ENCODE measurements at places on chromosomes 2 and 18. TPM values are rescaled to one million over a fixed set of nuclear protein-coding genes. Genes with fewer than 3 reads are reported as not detected.

GRCh38 chr2:74877781-74878433 is 44.0 kb downstream of the HK2 start:
- DNase-seq, result no peak

GRCh38 chr2:225438248-225438647 is 38.7 kb downstream of the NYAP2 start:
- no peak for DNase-seq

- peak; percentile 4 for DNase-seq
Measured at GRCh38 chr2:156589381-156590079, 153.4 kb downstream of the GPD2 start.

GRCh38 chr18:41875094-41875780 is 79.8 kb upstream of the PIK3C3 start:
- DNase-seq, result no peak

Gene GULP1
- not detected for total RNA-seq

Gene HOXD13
- total RNA-seq, result not detected

- DNase-seq, result no peak
Measured at GRCh38 chr2:167420211-167420610, 531.9 kb downstream of the XIRP2 start.

GRCh38 chr2:73069041-73069854 is 2.3 kb downstream of the SFXN5 start:
- no peak for DNase-seq

Gene CCDC178
- total RNA-seq, result not detected

Gene WDR75
- total RNA-seq, result 59.1 TPM

DNA sequence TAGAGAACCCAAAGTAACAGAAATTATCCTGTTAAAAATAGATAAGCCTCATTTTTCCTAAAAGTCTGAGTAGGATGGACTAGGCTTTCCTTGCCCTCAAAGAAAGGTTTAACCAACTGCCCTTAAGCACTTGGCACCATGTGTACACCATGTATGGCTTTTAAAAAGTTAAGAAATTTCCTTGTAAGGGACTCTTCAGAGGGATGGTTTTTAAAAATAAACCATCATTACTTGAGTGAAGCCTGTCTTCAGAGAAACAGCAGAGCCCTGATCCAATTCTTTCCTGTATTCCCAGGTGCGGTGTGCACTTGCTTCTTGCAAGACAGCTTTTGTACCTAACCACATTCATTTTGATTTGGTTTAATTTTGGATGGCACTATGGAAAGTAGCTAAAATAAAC is 1.1 kb upstream of the NEMP2 start:
- no peak for DNase-seq

GRCh38 chr2:102166189-102166845 is 20.5 kb upstream of the IL1RL2 start:
- no peak for DNase-seq

Gene CERKL
- total RNA-seq, result not detected

DNA sequence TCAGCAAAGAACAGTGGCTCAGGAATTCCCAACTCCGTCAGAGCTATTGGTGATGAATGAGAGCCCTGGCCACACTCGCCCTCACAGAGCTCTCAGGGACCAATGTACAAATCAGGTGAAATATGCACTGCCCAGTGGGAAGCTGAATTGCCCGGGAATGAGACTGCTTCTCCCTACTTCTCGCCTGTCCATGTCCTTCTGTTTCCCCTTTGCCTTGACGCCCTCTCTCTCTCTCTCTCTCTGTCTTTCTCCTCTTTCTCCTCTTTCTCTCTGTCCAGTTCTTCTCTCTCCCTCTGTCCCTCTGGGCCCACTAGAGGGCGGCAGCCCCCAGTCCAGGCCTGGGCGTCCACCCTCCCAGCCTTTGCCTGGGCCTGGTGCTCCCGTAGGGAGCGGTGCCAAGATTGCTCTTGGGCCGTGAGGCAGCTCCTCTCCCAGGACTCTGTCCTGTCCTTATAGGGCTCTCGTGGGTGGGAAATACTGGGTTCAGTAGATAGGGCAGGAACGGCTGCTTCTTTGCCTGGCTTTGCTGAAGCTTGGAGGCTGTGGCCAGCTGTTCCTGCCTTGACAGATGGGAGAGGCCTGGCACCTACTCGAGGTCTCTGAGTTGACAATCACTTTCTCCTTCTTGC is 28.4 kb upstream of the PUM2 start:
- DNase-seq, result no peak

DNA sequence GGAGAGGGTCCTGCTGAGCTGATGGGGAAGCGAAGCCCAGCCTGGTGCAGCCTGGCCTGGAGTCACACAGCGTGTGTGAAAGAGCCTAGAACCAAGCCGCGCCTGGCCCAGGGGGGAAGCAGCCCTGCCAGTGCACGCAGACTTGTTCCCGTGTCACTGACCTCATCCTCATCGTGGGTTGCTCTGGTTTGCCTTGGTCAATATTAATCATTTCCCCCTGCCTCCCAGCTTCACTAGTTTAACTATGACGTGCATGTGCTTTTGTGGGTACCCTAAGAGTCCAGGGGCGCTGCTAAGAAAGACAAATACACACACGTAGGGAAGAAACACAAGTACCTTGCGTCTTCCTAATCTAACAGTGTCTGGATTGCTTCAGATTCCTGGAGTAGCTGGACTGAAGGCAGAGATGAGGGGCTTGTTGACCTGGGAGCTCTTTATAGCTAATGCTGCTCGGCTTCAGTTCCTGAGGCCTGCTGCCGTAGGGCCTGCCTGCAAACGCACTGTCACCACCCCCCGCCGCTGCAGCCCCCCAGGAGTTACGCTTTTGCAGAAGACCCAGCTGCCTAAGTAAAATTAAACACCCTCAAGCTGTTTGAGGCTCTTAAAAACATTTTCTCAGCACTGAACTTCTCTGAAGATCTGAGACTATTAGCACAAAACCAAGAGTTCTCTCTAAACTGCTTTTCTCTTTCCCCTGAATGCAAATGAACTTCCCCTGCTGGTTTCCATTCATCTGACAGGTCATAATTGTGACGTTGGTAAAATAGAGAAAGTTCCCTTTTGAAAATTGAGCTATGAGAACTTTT is 159.2 kb downstream of the FAM210A start:
- DNase-seq, result peak; percentile 60

DNA sequence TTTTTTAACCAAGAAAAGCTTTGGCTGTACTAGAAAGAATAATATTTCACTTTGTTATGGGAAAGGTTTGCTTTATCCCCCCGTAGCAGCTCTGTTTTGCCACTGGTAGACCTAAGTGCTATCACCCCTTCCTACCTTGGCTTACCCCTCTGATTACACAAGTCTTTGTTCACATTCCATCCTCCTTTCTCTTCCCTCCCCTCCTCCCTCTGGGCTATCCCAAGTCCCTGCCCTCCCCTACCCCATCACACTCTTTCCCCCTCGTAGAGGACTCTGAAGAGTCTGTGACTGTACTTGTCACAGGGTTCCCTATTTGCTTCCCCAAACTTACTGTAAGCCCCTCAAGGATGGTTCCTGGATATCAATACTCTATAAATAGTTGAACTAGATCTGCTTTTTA is 152.9 kb upstream of the NOSTRIN start:
- DNase-seq, result no peak

DNA sequence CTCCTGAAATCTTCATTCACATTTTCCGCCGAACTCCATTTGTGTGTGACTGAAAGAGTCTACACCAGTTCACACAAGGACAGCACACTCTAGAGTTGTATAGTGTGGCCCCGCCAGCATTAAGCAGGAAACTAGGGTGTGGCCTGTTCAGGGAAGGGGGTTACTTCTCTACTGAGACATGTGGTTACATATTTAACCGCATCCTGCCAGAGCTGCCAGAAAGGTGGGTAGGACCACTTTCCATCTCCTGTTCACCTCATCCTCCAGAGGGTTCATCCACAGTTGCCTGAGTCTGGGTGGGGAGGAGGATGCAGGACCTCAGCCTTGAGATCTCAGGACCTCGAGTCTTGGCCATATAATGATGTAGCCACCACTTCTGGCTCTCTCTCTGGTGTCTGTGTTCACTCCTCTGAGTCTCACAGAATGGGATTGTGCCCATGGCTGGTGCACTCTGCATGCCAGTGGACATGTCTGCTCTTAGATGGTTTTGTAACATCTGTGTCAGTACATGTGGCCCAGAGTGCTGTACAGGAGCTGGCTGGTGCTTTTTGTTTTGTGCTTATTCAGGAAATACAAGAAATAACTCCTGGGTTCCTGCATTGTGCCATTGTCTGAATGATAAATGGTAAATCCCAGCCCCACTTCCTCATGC is 7.7 kb upstream of the SP140L start:
- DNase-seq, result peak; percentile 67

DNA sequence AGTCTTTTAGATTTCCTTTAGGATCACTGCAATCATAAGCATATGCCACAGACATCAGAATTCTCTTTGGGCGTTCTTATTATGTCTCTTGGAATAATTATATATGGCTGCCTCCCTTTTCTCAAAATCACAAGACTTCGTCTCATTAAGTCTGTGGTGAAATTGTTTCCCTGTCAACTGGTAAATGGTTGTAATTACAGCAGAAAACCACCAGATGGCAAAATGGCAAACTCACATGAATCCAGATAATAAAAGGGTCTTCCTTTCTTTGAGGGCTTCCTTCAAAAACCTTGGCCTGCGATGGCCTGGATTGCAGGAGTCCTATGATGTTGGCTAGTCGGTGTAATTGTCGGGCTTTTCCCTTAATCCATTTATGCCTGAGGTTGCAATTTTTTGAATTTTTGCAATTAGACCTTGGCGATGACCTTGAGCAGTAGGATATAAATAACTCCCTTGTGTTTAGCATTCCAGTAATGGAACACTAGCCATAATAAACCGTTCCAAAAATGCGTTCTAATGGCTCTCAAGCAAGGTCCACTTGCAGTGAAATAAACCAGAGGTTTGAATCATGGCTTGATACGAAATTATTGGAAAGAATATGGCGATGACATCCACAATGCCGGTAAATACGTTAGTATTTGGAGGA is 656.4 kb downstream of the MBD2 start:
- peak; percentile 1 for DNase-seq

Gene SMC6
- total RNA-seq, result 25.1 TPM

DNA sequence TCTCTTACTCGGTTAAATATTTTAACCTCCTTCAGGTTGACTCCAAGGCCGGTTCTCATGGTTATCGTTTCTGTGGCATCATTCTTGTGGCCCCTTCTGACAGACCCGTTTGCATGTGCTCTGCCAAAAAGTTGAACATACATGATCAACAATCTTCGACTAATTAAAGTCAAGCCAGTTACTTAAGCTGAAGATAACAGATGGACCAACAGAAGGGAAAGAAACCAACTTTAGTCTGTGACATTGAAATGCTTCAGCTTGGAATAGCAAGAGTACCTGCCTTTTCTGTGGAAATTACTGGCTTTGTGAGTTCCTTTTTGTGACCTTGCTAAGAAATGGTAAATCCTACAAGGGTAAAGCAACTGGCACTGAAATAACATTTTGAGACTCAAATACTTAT is 1429.1 kb downstream of the LRP1B start:
- no peak for DNase-seq

DNA sequence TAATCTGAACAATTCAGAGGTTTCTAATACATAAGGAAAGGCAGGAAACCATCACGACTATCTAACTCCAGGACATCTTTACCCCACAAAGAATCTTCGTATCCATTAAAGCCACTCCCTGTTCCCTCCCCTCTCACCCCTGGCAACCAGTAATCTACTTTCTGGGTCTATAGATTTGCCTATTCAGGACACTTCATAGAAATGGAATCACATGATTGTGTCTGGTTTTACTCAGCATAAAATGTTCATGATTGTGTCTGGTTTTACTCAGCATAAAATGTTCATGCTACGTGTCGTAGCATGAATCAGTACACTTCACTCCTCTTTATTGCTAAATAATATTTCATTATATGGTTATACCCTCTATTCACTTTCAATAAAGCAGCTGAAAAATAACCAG is 11.6 kb downstream of the FECH start:
- DNase-seq, result no peak

DNA sequence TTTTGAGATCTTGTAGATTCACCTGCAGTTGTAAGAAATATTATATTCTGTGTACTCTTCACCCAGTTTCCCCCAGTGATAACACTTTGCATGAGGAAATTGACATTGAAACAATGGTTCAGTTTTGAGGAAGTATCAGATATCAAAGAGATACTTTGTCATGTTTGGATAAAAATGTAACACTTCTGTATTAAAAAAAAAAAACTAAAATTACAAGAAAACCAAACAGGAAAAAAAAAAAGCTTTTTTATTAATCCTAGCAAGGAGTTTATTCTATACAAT is 204.0 kb downstream of the ARL4C start:
- DNase-seq, result no peak

Gene UGT1A6
- not detected for total RNA-seq

- DNase-seq, result no peak
Measured at GRCh38 chr2:7665880-7666279, 748.7 kb downstream of the RNF144A start.

DNA sequence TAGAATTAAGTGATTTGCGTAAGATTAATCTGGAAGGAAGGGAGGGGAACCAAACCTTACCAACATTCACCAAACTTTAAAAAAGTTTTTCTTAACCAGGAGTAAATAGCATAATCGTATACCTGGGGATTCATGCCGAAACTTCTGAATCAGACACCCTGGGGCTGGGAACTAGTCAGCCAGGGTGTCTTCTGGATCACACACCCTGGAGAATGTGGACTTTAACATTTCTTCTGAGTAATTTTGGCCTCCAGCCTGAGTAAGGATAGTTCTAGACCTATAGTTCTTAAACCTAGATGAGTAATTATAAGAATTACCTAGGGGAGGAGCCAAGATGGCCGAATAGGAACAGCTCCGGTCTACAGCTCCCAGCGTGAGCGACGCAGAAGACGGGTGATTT is 44.1 kb upstream of the MEIS1 start:
- no peak for DNase-seq

DNA sequence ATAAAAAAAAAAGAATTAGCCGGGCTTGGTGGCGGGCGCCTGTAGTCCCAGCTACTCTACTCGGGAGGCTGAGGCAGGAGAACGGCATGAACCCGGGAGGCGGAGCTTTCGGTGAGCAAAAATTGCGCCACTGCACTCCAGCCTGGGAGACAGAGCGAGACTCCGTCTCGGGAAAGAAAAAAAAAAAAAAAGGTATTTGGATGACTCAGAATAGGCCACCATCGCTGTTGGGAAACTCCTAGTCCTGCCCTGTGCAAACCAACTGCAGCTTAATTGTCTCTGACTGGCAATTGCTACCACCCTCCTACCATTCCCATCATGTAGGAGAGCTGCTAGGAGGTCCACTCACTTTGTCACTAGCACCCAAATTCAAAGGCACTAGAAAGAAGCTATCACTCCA is 43.5 kb downstream of the ATP8B1 start:
- no peak for DNase-seq

- no peak for DNase-seq
Measured at GRCh38 chr2:207727261-207727660, 15.8 kb downstream of the CCNYL1 start.

DNA sequence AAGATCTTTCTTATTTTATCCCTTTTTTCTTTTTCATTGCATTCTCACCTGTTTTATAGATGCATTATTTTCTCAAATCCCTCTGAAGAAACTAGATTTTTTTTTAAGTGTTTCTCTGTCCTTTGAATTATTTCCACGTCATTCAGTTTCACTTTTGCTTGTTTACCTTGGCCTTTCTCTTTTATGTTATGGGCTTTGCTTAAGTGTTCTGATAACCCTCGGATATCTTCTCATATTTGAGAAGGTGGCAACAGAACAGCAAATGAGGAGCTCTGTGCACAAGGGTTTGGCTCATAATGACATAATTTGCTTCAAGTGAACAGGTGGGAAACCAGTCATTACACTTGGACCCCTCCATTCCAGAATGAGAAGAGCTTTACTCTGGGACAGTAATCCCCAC is 111.9 kb downstream of the C1D start:
- no peak for DNase-seq

GRCh38 chr18:73613706-73614340 is 533.8 kb downstream of the FBXO15 start:
- no peak for DNase-seq

- no peak for DNase-seq
Measured at GRCh38 chr2:190179754-190180312, 117.3 kb upstream of the MSTN start.

All from activated T-cell treated with anti-CD3 and anti-CD28 coated beads, Interleukin-2, amount 50 U/mL, for 72 hours (primary cell).